ENCODE measurements at places on chromosomes 1 and 21.

DNA sequence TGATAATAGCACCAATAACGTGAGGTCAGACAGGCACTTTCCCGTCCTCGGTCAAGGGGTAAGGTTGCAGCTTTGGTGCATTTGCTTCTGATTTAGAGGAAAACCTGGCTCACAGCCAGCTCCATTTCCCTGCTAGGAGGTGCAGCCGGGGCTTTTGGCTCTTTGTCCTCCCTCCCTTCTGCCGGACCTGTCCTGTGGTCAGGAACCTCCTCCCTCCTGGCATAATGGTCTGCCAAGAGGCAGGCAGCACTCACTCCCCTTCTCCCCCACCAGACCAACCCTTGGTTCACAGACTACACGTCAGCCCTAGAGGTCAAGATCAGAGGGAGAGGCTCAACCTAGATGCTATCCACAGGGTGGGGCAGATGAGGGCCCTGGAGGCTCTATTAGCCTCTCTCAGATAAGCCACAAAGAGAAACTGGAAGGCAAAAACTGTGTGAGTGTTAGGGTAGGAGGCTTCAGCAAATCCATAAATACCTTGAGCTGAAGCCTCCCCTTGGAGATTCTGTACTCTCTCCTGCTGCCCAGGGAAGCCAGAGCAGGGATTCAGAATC lies 64.8 kb downstream of the PLXNA2 start:
- no peaks in the 10 kb centered on the region for H3K36me3 ChIP-seq
- H3K4me1 ChIP-seq, result no peaks in the 10 kb centered on the region
- peaks cover 9% of the 10 kb centered on the region for H3K27me3 ChIP-seq
- H3K4me3 ChIP-seq, result no peak overlapping the region
- DNase-seq, result no peak
- no peak overlapping the region for H3K27ac ChIP-seq

- no peaks in the 10 kb centered on the region for H3K27me3 ChIP-seq
- H3K36me3 ChIP-seq, result peaks cover 29% of the 10 kb centered on the region
- DNase-seq, result no peak
- no peak overlapping the region for H3K27ac ChIP-seq
These were observed 25.1 kb upstream of the B3GALT2 start for GRCh38 chr1:193211539-193211938.

DNA sequence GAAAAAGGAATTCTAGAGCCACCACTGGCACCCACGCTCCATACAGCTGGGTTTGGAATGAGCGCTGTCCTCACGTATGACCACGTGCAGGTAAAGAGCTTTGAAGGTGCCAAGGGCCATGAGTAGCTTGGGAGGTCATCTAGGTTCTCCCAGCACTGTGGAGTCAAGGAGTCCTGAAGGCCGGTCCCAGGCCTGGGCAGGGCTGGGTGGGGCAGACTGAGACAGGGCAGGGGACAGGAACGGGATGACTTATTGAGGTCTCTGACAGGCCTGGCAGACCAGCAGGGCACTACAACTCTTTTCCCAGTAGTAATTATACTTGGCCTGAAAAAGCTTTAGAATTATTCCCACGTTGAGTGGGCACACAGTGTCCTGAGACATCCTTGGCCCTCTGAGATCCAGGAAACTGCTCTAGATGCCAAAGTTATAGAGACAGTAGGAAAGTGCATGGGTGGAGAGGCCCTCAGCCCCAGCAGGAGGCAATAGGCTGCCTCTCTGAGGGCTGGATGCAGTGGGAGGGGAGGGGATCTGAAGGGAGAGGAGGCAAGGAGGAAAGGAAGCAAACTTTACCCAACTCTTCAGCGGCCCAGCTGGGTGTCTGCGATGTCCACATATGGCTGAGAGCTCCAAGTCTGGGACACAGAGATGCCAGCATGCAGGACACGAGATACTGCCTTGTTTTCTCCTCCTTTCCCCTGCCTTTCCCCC lies 1.8 kb upstream of the CDA start:
- DNase-seq, result no peak
- H3K27ac ChIP-seq, result no peak overlapping the region
- peaks cover 23% of the 10 kb centered on the region for H3K4me1 ChIP-seq
- H3K4me3 ChIP-seq, result no peak overlapping the region
- H3K27me3 ChIP-seq, result peaks cover 32% of the 10 kb centered on the region
- H3K36me3 ChIP-seq, result no peaks in the 10 kb centered on the region

DNA sequence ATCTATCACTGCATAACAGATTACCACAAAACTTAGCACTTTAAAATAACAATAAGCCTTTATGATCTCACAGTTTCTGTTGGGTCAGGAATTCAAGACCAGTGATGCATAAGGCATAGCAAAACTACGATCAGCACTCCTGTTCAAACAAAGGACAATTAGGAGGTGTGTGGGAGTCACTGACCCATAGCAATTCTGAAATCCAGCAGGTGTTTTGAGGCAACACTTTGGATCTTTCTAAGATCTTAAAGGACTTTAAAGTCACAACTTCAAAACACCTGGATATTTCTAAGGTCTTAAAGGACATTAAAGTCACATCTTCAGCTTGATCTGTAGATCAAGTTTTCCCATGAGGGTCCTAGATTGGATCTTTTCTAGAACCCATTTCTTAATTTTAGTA lies 35.3 kb downstream of the AKT3 start:
- no peak overlapping the region for H3K4me3 ChIP-seq
- no peak overlapping the region for H3K27ac ChIP-seq
- no peaks in the 10 kb centered on the region for H3K27me3 ChIP-seq
- H3K4me1 ChIP-seq, result peaks cover 18% of the 10 kb centered on the region
- H3K36me3 ChIP-seq, result peaks cover 8% of the 10 kb centered on the region

DNA sequence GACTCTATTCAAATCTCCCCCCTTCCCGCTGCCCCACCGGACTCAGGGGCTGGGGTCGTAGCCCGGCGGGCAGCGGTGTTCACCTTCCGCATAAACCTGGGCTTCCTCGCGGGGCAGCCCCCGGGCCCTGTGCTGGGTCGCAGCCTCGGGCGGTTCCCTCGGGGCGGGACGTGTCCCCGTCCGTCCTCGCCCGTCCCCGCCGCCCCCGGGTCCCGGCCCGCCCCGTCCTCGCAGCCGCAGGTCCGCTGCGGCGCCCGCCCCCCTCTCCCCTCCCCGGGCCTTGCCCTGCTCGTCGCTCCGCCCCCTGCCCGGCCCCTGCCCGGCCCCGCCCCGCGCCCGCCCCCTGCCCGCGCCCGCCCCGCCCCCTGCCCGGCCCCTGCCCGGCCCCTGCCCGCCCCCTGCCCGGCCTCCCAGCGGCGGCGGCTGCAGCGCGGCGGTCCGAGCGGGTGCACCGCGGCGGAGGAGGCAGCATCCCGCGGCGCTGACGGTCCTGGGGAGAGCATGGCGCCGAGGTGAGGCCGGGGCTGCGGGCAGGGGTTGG lies at the start of gene COL18A1:
Gene COL18A1, plus strand, starts transcription at position 436 of the 541 bp plus-strand sequence. Its CDS starts 66 bp downstream, at position 502.
- H3K4me3 ChIP-seq, result peak within 1 kb of the TSS; percentile 83
- H3K36me3 ChIP-seq, result peaks cover 6% of the 10 kb centered on the region
- peaks cover 7% of the 10 kb centered on the region for H3K4me1 ChIP-seq
- H3K27me3 ChIP-seq, result peaks cover 46% of the 10 kb centered on the region
- H3K27ac ChIP-seq, result no peak within 1 kb of the TSS

- no peaks in the 10 kb centered on the region for H3K4me1 ChIP-seq
- no peak overlapping the region for H3K27ac ChIP-seq
- no peak overlapping the region for H3K4me3 ChIP-seq
These were observed 7.9 kb upstream of the ZSCAN20 start for GRCh38 chr1:33464552-33464951.

DNA sequence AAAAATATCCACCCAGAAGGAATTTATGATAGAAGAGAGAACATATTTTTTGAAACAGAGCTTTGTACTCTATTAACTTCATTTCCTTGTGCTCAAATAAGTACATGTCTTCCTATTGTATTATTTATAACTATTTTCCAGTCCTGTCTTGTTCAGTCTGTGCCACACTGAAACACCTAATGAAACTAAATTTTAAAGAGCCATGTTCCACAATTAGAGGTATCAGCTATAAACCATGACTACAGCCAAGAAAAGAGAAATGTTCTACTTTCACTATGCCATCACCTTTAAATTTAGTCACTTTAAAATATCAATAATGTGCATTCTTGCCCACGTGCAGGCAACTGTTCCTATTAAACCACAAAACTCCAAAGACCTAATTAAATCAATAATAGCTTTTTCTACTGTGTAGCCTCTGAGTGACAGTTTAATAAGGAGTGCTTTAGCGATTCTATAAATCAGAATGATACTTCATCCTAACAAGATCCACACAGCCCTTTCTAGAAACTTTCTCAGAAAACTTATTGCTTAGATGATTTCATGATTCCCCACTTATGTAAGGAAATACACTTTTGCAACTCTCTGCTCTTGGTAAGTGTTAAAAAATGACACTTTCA lies 404.9 kb upstream of the CHRM3 start:
- H3K27me3 ChIP-seq, result no peaks in the 10 kb centered on the region
- no peaks in the 10 kb centered on the region for H3K4me1 ChIP-seq
- no peak for DNase-seq

DNA sequence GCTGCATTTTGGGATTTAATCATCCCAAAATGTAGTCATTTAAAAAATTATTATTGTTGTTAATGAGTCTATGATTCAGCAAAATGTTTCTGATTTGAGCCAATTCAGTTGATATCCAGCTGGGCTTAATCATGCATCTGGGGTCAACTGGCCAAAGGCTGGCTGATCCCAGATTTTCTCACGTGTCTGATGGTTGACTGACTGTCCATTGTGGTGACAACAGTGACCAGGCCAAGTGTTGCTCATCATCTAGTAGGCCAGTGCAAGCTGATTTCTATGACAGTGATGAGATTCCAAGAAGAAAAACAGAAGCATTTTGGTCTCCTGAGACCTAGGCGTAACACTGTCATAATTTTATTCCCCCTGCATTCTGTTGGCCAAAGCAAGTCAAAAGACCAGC lies 80.1 kb upstream of the ZC3H11B start:
- H3K36me3 ChIP-seq, result no peaks in the 10 kb centered on the region
- H3K4me1 ChIP-seq, result no peaks in the 10 kb centered on the region
- no peak overlapping the region for H3K27ac ChIP-seq
- DNase-seq, result no peak
- H3K27me3 ChIP-seq, result no peaks in the 10 kb centered on the region
- H3K4me3 ChIP-seq, result no peak overlapping the region

- H3K4me1 ChIP-seq, result peaks cover 6% of the 10 kb centered on the region
- no peak overlapping the region for H3K4me3 ChIP-seq
- no peaks in the 10 kb centered on the region for H3K36me3 ChIP-seq
- H3K27me3 ChIP-seq, result peaks cover 9% of the 10 kb centered on the region
- H3K27ac ChIP-seq, result no peak overlapping the region
- no peak for DNase-seq
These were observed 115.1 kb downstream of the SLC16A1 start for GRCh38 chr1:112840631-112841624.

- H3K36me3 ChIP-seq, result no peaks in the 10 kb centered on the region
- H3K27me3 ChIP-seq, result no peaks in the 10 kb centered on the region
- no peaks in the 10 kb centered on the region for H3K4me1 ChIP-seq
- no peak overlapping the region for H3K27ac ChIP-seq
- DNase-seq, result no peak
These were observed 11.6 kb downstream of the SCNN1D start for GRCh38 chr1:1291548-1292441.

DNA sequence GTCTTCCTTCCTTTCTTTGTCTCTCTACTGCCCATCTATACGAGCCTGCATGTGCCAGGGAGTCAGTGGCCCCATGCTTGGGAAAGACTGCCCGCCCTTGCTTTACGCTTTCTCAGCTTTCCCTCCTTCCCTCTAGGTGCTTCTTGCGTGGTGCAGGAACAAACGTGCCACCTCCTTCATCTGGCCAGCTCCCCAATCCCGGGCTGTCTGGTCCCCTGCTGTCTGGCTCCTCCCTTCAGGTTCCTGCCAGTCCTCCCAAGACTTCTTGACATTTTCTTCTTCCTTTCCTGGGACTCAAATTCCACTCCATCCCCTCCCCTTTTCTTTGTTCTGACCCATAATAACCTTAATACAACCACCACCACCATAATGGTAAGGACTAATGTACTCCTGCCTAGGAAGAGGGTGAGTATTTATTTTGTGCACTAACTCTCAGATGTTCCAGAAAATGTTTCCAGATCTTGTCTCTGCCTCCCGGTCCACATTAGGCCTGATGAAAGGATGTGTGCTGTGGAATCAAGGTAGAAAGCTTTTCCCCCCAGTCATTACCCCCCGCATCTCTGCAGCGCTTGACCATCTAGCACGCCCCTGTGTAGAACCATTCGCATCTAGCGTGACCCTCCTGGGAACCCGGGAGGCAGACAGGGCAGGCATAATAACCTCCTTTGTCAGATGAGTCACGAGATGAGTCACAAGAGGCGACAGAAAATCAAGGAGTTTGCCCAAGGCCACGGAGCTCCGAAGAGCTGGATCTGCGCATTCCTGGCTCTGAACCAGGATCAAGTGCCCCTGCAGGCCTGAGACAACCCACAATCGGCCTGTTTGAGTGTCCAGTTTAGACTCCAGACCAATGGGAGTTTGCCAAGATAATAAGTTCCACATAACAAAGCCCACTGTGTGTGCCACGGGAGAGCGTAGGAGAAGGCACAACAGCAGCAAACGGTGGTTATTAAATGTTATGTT lies 60.1 kb upstream of the NEK2 start:
- no peaks in the 10 kb centered on the region for H3K36me3 ChIP-seq
- peaks cover 26% of the 10 kb centered on the region for H3K4me1 ChIP-seq
- no peak for DNase-seq
- H3K4me3 ChIP-seq, result no peak overlapping the region

DNA sequence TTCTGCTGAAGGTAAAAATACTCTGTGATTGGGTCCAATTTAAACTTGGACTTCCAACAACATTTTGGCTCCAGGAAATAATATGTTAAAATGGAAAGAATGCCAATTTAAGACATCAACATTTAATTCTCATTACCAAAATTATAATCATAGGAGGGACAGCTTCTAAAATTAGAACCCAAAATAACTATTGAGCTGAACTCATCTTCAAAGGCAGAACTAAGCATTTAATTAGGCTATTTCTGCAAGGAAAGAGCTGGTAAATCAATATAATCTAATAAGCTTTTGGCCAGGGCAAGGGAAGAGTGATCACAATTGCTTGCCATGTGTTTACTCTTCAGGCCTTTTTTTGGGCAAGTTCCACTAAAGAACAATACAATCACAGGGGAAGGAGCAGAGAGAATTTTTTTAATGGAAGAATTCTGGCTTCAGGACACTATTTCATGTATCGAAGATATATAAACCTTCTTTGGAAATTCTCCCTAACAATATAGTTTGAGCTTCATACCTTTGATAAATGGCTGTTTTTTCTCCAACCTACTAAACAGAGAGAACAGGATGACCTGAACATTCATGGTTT lies 133.1 kb upstream of the PTBP2 start:
- no peaks in the 10 kb centered on the region for H3K36me3 ChIP-seq
- no peaks in the 10 kb centered on the region for H3K27me3 ChIP-seq
- H3K4me1 ChIP-seq, result no peaks in the 10 kb centered on the region
- DNase-seq, result no peak
- no peak overlapping the region for H3K4me3 ChIP-seq

- no peaks in the 10 kb centered on the region for H3K27me3 ChIP-seq
- no peak overlapping the region for H3K4me3 ChIP-seq
- H3K27ac ChIP-seq, result peak overlapping the region; percentile 60
- no peak for DNase-seq
- H3K36me3 ChIP-seq, result peaks cover 40% of the 10 kb centered on the region
These were observed 12.2 kb downstream of the ENO1 start for GRCh38 chr1:8866173-8866791.

DNA sequence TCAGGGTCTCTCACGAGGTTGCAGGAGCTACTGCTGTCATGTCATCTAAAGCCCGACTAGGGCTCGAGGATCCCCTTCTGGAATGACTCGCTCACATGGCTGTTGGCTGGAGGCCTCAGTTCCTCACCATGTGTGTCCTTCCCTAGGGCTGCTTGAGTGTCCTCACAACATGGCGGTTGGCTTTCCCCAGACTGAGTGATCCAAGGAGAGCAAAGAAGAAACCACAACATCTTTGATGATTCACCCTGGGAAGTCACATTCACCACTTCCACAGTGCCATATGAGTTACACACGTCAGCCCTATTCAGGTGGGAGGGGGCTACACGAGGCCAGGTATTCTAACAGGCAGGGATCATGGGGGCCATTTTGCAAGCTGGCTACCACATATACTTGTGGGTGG lies 64.9 kb downstream of the FHAD1 start:
- H3K36me3 ChIP-seq, result no peaks in the 10 kb centered on the region
- H3K4me1 ChIP-seq, result no peaks in the 10 kb centered on the region
- no peak overlapping the region for H3K4me3 ChIP-seq
- DNase-seq, result no peak
- no peaks in the 10 kb centered on the region for H3K27me3 ChIP-seq

Data from natural killer cell treated with Interleukin-12 subunit alpha and Interleukin-12 subunit beta and Interleukin-15 and Interleukin-18, amount 100 ng/mL, for 72 hours (primary cell).